Left renal cortex interstitium (tissue), 4 donors: ENCODE measurements at places on chromosomes 12 and 14. TPM values are rescaled to one million over a fixed set of nuclear protein-coding genes. Genes with fewer than 3 reads are reported as not detected.

GRCh38 chr12:109160433-109160832 is 44.0 kb downstream of the ACACB start:
- DNase-seq, result no peak

DNA sequence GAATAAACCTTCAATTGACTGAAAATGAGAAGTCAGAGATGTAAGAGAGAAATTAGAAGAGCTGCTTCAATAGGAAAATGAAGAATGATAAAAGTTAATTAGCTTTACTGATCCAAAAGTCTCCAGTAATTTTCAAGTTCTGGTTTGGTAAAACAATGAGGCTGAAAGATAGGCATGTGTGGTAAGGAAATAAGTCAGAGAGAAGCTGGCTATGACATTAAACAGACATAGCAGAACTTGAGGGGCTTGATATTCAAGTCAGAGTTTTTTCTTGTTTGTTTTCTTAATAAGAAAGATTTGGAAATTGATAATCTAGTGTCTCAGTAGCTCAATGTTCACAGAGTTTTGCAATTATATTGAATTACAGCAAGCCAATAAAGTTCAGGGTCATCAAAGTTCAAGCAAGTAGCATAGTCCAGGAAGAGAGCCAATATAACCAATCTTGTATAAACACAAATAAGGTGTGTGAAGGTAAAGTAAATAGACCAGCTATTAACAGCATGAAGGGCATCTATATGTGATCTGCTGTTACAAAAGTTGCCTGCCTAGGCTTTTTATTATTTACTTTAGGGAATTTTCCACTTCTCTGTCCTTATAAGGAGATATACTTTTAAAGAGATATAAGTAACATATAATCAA is 1111.5 kb downstream of the TRHDE start:
- no peak for DNase-seq

DNA sequence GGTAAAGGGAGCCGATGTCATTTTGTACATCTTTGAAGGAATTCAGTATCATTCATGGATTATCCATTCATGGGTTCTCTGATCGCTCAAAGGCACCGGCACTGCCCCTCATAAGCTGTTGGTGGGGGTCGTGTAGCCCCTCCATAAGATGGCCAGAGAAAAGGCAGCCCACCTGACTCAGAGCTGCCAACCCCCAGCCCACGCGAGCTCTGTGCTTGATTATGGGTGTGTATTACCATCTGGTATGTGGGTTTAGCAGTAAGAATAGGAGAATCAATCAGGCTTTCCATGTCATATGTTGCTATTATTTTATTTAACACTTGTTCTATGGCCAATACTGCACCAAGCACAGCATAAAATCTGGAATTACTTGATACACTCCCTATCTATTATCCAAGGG is 32.1 kb upstream of the AMIGO2 start:
- DNase-seq, result no peak

DNA sequence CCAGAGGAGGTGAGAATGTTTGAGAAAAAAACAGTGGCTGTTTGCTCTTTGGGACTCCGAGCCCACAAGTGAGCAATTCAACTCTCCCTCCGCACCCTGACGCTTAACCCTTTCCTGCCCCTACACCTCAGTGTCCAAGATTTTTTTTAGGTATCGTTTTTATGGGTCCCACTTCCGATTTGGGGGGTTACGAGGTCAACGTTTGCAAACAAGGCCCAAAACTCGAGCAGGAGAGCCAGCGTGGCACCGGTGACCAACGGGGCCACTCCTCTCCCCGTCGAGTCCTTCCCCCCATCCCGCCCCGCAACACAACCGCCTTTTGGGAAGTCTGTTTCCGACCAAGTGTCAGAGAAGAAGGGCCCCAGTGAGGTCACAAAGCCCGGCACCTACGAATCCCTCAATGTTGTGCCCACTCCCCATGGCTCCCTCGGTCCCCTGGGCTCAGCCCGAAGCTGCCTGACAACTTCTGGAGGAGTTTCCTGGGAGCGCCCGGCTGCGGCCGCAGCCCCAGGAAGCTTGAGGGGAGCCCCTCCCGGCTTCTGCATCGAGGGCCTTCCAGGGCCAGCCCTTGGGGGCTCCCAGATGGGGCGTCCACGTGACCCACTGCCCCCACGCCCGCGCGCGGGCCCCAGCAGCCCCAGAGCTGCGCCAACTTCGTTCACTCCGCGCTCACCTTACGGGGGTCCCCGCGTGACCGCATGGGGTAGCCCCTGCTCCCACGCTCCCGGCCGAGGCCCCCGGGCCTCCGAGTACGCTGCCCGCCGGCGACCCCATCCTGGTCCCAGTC is 1.2 kb downstream of the CDK2AP1 start:
- no peak for DNase-seq

DNA sequence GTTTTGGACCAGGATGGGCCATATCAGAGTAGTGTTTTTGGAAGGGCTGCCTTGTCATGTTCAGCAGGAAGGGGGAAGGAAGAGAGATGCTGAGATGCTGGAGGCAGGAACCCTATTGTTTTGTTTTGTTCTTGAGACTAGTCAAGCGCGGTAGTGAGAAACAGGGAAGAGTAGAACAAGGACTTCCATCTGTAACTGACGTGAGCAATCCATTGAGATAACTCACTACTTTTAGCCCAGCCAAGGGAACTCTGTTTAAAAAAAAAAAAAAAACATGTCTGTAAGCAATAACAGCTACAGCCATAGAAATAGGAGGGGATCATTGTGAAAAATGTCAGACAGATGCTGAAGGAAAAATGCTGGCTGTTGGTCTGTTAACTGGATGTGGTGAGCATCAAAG is 34.0 kb downstream of the CD9 start:
- DNase-seq, result no peak

- no peak for DNase-seq
These were observed 21.6 kb downstream of the TMTC2 start for GRCh38 chr12:82708061-82708879.

DNA sequence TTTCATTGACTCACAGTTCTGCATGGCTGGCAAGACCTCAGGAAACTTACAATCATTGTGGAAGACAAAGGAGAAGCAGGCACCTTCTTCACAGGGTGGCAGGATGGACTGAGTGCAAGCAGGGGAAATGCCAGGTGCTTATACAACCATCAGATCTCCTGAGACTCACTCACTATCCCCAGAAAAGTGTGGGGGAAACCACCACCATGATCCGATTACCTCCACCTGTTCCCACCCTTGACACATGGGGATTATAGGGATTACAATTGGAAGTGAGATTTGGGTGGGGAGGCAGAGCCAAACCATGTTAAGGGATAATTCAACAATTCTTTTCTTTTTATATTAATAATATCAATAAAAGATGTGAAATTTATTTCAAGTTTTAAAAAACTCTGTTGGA is 34.1 kb downstream of the CNTN1 start:
- DNase-seq, result no peak

DNA sequence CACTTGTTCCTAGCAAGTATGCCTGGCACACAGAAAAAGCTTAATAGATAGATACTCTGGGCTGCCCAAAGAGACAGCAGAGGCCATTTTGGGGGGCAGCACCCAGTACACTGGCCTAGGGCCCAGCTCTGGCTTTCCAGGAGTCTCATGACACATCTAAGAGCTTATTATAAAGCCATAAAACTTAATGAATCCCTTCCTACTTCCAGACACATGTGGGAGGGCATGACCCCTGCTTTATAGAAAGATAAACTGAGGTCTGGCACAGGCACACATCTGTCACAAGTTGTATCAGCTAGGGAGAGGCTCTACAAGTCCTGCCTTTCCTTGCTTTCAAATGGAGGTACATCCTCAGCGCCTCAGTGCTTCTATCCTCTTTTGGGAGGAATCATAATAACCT is 27.1 kb downstream of the FMNL3 start:
- no peak for DNase-seq

- DNase-seq, result no peak
These were observed 52.9 kb downstream of the SPTB start for GRCh38 chr14:64826845-64827244.

GRCh38 chr14:81164167-81164774 is 56.5 kb downstream of the GTF2A1 start:
- DNase-seq, result no peak

DNA sequence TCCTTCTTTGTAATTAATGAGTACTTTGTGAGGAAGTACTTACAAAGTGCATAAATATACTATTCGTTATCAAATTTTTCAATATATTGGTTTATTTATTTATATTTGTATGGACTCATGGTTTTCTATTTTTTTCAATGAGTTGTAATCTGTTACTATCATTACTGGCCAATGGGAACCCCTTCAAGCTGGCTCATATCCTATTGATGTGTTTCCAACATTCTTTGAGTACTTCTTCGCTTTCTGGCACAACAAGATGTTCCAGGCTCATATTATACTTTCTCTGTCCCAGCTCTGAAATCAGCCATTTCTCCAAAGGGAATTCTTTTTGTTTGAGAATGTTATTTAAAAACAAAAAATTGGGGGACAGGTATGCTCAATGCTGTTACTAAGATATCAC is 17.5 kb downstream of the YBX3 start:
- DNase-seq, result no peak

GRCh38 chr12:109099431-109100020 is 2.1 kb downstream of the UNG start:
- DNase-seq, result no peak

- no peak for DNase-seq
These were observed 38.0 kb downstream of the SPPL3 start for GRCh38 chr12:120866108-120866507.

DNA sequence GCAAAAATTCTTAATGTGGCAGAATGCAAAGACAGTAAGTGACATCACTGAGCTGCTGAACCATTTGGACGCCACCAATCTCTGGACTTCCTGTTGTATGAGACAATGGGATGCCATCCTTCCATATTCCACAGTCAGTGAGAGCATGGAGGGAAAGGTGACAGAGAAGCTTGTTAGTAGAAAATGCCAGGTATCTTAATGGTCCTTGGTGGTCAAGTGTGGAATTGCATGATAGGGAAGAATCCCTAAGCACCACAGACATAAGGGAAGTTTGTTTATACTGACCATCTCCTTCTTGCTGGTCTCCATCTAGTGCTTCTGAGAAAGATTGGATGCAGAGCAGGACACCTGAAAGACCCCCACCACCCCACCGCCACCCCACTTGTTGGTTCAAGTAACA is 1410.0 kb upstream of the TMEM132C start:
- no peak for DNase-seq

DNA sequence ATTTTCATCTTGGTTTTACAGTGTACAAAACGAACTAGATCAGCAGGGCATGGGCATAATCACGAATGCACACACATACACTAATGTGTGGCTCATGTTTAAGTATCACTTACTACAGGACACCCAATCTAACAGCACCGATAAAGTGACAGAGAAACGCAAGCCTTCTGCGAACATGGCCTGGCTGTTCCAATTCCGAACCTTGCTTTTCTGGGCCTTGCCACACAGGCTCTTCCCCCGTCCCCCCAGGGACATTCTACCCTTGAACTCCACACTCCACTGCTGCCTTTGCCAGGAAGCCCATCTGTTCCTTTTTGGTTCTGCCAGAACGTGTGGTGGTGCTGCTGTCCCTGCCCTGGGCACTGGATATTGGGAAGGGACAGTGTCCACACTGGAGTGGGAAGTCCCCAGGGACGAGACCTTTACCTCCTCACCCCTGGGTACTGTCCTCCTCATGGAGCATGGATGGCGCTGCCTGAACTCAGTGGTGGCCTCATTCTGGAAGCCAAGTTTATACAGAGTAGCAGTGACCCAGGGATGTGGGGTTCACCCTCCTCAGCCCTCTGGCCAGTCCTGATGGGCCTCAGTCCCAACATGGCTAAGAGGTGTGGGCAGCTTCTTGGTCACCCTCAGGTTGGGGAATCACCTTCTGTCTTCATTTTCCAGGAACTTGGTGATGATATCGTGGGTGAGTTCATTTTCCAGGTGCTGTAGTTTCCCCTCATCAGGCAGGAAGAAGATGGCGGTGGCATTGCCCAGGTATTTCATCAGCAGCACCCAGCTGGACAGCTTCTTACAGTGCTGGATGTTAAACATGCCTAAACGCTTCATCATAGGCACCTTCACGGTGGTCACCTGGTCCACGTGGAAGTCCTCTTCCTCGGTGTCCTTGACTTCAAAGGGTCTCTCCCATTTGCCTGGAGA is 7.9 kb downstream of the SERPINA1 start:
- DNase-seq, result no peak

DNA sequence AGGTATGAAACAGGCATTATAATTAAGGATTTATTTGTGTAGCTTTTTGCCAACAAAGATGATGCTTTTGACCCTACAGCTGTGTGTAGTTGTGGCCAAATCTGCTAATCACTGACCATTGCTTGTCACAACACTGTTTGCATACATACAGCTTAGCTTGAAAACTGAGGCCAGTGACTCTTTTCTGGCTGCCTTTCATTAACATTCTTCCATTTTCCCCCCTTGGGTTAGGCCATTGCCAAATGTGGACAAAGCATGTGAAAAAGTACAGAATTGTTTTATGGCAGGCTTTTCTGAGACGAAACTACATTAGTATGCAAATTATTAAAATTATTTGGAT is 263.3 kb downstream of the SLC16A7 start:
- DNase-seq, result no peak

GRCh38 chr14:91964011-91964410 is 16.5 kb upstream of the FBLN5 start:
- no peak for DNase-seq

DNA sequence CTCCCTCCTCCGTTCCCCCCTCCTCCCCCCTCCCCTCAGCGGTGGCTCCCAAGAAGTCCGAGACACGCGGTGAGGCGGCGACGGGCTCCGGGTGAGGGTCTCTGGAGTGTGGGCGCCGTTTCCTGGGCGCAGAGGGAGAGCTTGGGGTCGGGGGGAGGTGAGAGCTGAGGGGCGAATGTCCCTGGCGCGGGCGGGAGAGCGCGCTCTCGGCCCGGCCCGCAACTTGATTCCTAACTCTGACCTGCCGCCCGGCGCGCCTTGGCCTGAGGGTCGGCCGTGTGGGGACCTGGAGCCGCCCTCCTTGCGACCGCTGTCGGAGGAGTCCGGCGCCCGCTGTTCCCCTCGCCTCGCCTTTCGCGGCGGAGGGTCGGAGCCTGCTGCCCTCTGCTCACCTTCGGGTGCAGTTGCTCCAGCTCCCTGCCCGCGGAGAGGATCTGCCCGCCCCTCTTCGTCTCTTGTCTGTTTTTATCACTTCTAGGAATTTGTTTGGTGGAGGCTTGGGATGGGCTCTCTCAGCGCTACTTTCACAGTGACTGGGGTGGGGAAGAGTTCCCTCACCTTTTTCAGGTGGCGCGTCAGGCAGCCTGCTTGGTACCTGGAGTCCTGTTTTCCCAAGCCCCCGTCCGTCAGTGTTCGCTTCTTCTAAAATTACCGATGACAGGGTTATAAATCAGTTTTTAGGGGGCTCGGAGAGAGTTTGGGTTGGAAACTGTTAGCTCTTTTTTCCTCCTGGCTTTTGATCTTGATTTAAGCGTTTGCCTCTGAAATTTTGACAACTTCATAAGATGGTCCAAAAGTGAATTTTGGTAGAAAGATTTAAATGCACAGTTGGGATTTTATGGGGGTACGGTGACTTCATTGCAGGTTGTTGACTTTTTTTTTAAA is 495 bp downstream of the ADIPOR2 start:
- peak; percentile 44 for DNase-seq

NKX2-1 gene
- not detected for polyA plus RNA-seq

COL2A1 gene
- polyA plus RNA-seq, result 66.6 TPM

PAH gene
- 86.8 TPM for polyA plus RNA-seq

TDRD9 gene
- 3.0 TPM for polyA plus RNA-seq

RTL1 gene
- polyA plus RNA-seq, result 0.08 TPM

E2F7 gene
- 9.3 TPM for polyA plus RNA-seq

P3H3 gene
- polyA plus RNA-seq, result 37.4 TPM

SLC8A3 gene
- polyA plus RNA-seq, result 0.54 TPM

HELB gene
- 2.7 TPM for polyA plus RNA-seq

RFLNA gene
- 8.8 TPM for polyA plus RNA-seq

MANSC4 gene
- polyA plus RNA-seq, result 0.21 TPM

ASCL1 gene
- polyA plus RNA-seq, result 0.14 TPM

PLEKHD1 gene
- polyA plus RNA-seq, result 6.6 TPM

PLEKHG3 gene
- polyA plus RNA-seq, result 101 TPM

UNC79 gene
- 0.75 TPM for polyA plus RNA-seq

MYRFL gene
- polyA plus RNA-seq, result 0.87 TPM
